ENCODE measurements at places on chromosomes 11 and 22. TPM values are rescaled to one million over a fixed set of nuclear protein-coding genes. Genes with fewer than 3 reads are reported as not detected.
A peak's percentile ranks its signal among the peaks of the same experiment; 100 is the strongest.

DNA sequence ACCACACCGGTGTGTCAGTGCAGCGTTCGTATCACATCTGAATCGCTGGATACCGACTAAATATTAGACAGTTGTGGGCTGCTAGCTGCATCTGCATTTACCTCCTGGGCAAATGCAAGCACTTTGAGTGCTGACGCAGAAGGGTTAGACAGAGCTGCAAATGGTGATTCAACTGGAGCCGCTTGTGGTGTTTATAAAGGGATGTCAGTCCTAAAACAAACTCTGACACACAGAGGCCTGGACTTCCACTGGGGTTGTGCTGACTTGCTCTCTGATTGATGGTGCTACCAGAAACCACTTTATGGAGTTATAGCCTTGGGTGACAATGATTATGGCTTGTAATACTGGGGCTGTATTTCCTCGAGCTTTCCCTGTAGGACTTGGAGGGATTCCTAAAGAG lies 374.4 kb downstream of the NTM start:
- DNase-seq: no peak

- no peak for DNase-seq
These were observed 9.7 kb downstream of the LIF start for GRCh38 chr22:30236875-30237274.

DNA sequence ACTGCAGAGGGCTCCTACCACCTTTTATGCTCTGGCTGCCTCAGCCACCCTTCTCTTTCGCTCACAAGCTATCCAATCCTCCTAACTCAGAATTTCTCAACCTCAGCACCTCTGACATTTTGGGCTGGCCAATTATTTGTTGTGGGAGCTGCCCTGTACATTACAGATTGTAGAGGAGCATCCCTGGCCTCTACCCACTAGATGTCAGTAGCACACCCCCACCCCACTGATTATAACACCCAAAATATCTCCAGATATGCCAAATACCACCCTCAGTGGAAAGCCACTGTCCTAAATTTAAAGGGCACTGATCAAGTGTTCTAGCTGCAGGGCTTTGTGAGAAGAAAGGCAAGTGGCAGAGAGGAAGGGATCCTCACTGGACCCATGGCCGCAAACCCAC lies 443.1 kb downstream of the SOX6 start:
- no peak for DNase-seq

DNA sequence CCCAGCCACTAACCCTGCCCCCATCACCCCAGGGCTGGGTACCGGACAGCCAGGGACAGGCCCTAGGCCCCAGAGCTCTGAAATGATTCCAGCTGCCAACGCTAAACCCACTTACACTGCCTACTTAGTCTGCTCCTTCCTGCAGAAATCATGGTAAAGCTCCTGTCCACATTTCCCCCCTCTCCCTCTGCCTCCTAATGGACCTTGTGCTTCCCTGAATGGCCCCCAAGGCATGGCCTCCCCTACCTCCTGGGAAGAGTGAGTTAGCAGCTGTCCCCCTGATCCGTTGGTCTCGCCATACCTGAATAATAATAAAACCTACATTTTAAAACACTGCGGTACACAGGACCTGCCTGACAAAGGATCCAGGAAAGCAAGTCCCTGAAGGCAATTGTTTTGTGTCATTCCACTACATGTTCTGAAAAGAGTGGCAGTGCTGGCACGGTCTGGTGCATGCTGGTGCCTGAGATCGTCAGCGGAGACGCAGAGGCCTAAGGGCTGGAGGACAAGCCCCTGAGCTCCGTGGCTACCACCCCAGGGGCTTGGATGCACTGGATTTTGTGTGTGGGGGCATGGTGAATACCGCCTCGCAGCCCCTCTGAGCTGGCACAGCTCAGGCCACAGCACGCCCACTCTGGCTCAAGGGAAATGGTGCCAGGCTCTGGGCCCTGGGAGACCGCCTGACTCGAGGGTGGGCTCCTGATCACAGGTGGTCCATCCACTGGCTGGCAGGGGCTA lies 186.3 kb downstream of the CTTN start:
- DNase-seq: no peak

DNA sequence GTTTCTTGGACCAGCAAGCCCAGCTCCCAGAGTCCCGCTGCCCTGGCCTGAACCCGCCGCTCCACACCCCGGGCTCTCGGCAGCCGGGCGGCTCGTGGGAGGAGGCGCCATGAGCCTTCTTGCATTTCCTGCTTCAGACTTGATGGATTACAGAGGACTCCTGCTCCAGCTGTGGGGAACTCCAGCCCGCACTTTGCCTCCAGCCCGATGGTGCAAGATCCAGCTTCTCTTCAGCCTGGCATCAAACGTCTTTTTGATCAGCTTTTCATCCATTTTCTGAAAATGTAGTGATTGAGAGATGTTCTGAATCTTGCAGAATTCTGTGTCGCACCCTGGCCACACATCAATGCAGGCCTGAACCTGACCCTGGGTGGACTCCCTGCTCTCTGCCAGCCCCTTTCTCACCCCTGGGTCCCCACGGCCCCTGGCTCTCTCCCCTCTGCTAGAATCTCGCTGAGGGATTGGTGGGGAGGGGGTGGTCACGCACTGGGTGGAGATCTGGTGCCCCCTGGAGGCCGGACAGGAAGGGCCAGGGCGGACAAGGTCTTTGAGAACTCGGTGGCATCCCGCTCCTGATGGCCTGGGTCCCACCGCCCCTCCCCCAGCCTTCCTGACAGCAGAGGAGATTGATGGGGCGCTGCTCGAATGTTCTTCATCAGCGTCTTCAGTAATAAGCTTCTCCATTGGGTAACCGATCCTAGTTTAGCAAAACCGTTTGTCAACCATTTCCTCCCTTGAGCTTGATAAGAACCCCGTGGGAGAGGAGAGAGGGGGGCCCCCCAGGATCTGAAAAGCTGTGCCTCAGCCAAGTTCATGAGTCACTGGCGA lies 12.1 kb upstream of the NFAM1 start:
- DNase-seq: peak; percentile 82

- no peak for DNase-seq
These were observed 2.2 kb downstream of the OR8B12 start for GRCh38 chr11:124541204-124541603.

DNA sequence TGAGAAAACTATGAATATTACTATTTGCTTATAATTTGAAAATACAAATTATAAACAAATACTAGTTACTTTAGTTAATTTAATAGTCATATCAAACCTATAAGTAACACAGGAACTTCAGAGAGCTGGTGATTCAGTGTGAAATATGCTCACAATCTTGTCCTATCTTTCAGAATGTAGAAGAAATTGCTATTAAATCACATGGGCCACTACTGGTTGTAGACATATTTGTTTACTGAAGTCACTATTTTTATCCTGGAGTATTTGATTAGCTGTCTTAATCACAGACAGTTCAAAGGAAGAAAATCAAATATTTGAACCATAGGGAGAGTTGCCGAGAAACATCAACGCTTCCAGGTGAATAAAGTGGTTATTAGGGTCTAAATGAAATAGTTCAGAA lies 187.6 kb upstream of the ANO3 start:
- no peak for DNase-seq

- no peak for DNase-seq
These were observed 1281.7 kb downstream of the BRD1 start for GRCh38 chr22:48545987-48546386.

DNA sequence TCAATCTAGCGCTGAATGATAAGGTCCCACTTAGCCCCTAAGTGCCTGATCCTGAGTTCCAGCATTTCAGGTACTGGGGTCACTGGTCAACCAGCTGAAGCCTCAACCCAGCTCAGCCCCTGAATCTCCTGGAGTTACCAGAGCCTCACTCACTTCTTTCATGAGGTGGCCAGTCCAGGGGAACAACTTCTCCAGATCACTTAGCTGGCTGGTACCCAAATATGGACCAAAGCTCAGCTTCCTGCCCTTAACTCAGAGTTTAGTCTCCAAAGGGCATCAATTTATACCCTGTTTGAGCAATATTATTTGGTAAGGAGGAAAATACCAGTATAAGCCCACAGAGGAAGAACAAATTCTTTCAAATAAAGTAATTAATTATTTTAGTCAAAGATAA lies 105.6 kb downstream of the SLC1A2 start:
- DNase-seq: no peak

- peak; percentile 32 for DNase-seq
These were observed 9.7 kb downstream of the TUB start for GRCh38 chr11:8090756-8091155.

- no peak for DNase-seq
These were observed 176.0 kb downstream of the ARHGAP42 start for GRCh38 chr11:100863080-100863581.

GRCh38 chr11:65417702-65418430 lies 4.7 kb upstream of the NEAT1 start:
- no peak for DNase-seq

DNA sequence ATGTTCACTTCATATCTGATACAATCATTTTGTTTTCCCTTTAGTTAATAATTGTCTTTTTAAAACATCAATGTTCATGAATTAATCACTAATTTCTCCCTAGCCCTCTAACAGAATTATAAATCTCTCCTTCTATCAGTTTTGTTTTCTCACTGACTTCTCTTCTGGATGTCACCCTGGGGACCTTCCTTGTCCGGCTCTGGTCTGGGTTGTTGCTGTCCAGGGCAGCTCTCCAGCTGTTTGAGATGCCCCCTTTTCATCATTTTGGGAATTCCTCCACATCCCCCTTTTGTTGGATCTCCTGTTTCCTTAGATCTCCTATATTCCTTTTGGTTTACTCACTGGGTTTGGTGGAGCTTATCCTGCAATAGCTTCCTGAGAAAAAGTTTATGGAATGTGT lies 35.6 kb upstream of the PSMA1 start:
- no peak for DNase-seq

ST14 gene
- 174 TPM for total RNA-seq

CCDC73 gene
- 0.07 TPM for total RNA-seq

PLEKHA7 gene
- total RNA-seq: 167 TPM

CYP2D6 gene
- 10.7 TPM for total RNA-seq
